ENCODE measurements at places on chromosomes 3 and 15.

GRCh38 chr15:101556273-101556672, 66.8 kb upstream of the PCSK6 start:
- no peak for DNase-seq

GRCh38 chr15:95669146-95669922, 661.2 kb upstream of the NR2F2 start:
- no peak for DNase-seq

DNA sequence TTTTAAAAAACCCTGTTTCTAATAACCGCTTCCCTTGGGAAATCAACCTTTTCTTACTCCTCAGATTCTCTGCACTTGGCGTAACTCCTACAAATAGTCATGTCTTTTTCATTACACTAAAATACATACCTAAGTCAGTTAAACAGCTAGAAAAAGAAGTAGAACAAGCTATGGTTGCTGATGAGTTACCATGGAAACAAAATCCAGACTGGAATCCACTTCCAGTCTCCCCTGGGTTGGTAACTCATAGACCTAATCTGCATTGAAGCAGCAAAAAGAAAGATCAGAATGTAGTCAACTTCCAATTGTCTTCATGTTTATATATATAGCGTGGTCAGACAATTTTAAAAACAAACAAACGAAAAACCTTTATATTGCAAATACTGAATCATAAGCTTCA, 260.8 kb upstream of the LRRN1 start:
- no peak for DNase-seq

GRCh38 chr3:120156699-120157098, 62.5 kb upstream of the GSK3B start:
- no peak for DNase-seq

- DNase-seq, result no peak
Measured at GRCh38 chr15:100521907-100522306, 6.8 kb downstream of the CERS3 start.

- DNase-seq, result no peak
Measured at GRCh38 chr15:68593341-68593740, 14.5 kb downstream of the CORO2B start.

- no peak for DNase-seq
Measured at GRCh38 chr3:101195951-101196713, 124.2 kb downstream of the IMPG2 start.

DNA sequence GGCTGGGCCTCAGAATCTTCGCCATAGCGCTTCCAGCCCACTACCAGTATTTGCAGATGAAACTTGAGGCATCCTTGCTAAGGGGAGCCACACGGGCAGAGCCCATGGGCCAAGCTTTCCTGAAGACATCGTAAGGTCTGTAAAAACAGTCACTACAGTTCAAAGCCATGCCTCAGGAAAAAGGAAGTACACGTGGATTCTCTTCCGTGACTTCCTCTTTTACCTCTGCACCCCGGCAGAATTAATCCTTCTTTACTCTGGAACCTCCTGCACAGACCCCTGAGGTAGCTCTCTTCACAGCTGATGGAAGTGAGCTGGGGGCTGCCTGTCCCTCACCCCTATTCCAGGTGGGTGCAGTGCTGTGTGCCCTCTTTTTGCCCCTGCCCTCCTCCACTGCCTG, 129.2 kb downstream of the CHDH start:
- no peak for DNase-seq

DNA sequence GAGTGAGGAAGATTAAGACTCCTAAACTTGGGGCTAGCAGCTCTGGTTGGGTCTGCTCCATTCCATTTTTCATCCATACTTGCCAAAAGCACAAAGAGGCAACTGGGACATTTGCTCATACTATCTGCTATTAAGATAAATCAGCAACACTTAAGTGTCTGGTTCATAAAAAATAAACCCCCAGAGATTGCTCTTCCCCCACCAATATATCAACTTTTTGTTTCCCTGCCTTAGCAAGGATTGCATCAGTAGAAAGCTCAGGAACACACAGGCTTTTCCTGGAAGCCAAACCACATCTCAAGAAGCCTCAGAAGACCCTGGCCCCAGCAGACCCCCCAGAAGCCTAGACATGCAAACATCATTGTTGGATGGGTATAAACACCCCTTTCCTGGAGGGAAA, 232.4 kb upstream of the WNT5A start:
- DNase-seq, result no peak

- DNase-seq, result no peak
Measured at GRCh38 chr3:123481071-123481470, 32.2 kb upstream of the ADCY5 start.

DNA sequence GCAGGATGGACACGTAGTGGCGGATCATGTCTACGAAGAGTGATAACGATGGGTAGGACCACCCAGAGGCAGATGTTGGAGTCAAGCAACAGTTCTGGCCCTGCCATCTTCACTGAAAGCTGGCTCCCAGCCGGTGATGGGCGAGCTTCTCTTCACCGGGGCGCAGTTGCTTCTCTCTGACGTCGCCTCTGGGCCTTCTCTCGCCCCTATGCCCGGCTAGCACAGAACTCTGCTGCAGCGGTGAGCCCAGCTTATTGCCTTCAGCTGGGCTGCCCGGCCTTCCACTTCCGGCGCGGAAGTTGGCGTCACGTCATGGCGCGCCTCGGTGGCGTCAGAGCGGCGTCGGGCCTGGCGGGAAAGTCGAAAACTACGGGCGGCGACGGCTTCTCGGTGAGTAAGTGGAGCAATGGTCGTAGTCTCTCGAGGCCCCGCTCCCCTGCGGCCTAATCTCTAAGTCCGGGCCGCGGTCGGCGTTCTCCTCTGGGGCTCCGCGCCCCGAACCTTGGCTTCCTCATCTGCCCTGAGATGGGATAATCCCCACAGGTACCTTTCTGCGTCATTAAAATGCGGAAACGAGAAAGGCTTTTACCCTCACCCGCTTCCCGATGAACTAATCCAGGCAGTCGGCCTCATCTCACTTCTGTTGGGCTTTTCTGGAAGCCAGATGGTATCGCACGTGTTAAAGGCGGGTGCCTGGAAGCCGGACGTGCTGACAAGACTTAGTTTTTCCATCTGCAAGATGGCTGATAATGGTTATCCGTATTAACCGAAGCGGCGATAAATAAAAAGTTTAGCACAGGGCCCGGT, at the start of gene FANCD2:
Gene FANCD2 (plus strand): TSS at position 354 of the 807 bp plus-strand sequence. CDS start 2,221 bp downstream, outside the sequence.
- peak; percentile 87 for DNase-seq

- DNase-seq, result no peak
Measured at GRCh38 chr3:100899440-100900091, 93.7 kb downstream of the ABI3BP start.

- no peak for DNase-seq
Measured at GRCh38 chr3:182730675-182731042, 62.6 kb upstream of the ATP11B start.

DNA sequence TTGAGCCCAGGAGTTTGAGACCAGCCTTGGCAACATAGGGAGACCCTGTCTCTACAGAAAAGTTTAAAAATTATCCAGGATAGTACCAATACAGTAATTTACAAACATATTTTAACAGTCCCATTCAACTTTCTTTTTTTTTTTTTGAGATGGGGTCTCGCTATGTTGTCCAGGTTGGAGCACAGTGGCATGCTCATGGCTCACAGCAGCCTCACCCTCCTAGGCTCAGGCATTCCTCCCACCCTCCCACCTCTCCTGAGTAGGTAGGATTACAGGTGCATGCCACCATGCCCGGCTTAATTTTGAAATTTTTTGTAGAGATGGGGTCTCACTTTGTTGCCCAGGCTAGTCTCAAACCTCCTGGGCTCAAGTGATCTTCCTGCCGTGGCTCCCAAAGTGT, 12.5 kb upstream of the MAP6D1 start:
- no peak for DNase-seq

- DNase-seq, result no peak
Measured at GRCh38 chr3:192869131-192870031, 48.3 kb downstream of the MB21D2 start.

DNA sequence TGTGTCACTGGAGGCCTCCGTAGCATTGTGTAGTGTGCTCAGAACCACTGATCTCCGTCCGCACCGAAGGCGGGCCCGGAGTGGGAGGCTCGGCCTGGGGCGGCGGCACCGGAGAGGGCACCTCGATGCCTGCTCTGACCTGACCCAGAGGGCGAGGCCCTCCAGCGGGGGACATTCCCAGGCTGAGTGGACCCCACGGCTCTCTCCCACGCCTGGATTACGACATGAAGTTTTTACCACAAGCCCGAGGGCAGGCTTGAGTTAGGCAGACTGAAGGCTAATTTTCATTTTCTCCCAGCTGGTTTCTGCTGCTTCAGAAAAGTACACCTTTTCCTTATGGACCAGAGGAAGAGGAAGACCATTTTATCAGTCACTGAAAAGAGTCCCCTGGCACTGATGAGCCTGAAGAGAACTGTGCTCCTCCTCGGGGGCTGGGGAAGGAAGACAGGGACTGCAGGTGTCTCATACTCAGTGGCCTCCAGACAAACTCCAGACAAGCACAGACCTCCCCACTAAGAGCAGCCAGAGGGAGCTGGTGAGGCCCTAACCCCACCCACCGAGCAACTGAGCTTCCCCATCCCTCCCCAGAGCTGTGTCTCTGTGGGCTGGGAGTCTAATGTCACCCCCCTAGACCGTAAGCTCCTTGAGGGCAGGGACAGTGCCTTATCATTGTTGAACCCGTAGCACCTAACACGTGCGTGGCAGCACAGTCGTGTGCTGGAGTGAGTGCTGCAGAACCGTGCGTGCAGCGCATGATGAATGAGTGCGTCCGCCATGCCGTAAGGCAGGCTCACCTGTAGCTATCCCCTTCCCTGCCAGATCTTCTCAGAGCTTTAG, 74.5 kb upstream of the BLM start:
- DNase-seq, result no peak

DNA sequence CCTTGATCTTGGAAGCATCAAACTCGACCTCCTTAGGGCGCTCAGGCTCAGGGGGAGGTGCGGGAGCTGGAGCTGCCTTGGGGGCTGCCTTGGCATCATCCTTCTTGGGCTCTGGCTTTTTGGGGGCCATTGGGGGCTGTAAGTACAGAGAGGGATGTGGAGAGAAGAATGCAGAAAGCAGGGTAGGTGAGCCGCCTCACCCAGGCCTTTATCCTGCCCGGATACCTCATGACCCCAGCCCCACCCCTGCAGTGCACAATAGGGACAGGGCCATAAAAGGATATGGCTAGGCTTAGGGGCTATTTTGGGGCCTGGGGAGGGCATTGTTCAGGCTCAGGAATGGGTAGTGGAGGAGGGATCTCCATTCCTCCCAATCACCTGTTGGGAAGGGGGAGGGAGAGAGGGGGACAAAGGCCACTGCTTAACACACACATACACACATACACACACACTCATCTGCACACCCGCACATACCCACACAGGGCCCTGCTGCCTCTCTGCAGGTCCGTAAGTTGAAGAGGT, at the start of gene MYL3:
Gene MYL3 (minus strand): TSS at position 184 of the 522 bp plus-strand sequence. CDS start 54 bp downstream, at position 130.
- no peak for DNase-seq

- DNase-seq, result no peak
Measured at GRCh38 chr3:42520336-42520735, 17.9 kb downstream of the VIPR1 start.

DNA sequence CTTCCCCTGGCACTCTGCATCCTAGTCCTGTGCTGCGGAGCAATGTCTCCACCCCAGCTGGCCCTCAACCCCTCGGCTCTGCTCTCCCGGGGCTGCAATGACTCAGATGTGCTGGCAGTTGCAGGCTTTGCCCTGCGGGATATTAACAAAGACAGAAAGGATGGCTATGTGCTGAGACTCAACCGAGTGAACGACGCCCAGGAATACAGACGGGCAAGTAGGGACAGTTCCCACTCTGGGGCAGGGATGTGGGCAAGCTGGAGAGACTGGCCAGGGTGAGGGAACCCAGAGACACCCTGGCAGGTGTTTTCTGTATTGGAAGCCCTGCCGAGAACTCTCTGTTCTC, 247 bp downstream of the FETUB start:
- no peak for DNase-seq

DNA sequence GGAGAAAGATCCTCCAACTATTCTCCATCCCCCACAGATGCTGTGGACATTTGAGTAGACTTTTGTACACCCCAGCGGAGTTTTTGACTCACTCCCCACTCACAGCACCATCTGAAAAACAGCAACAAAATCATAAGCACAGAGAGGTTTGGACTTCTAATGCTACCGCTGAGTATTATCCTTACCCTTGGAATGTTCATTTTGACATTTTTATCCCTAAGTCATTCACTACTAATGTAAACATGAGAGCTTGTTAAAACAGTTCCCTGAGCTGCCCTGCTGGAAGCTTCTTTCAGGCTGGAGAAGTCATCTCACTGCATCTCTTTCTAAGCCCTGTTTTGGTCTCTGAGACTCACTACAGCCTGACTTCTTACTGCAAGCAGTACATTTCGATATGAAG, 1045.9 kb downstream of the MCTP2 start:
- no peak for DNase-seq

DNA sequence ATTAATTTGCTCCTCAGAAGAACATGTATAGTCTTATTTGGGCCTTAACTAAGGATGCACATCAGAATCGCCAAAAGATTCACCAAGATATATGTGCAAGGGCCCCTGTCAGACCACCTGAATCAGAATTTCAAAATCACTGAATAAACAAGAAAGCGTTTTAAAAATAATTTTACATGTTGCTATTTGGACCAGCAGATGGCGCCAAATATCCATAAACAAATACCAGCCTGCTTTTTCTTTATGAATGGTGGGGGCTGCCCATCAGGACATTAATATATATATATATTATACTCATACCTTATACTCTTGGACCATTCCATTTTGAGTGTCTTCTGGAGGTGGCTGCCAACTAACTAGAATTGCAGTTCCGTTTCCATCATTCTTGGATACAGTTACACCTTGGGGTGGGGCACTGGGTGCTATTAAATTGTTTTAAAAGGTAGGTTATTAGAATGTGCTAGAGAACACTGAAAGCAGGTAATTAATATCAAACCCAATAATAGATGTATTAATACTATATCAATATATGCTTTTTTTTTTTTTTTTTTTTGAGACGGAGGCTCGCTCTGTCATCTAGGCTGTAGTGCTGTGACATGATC, 1108.3 kb downstream of the ROBO1 start:
- no peak for DNase-seq

- DNase-seq, result no peak
Measured at GRCh38 chr3:161100994-161101393, 4.2 kb downstream of the B3GALNT1 start.
